ENCODE measurements at places on chromosomes 5 and 9.

- no peak for DNase-seq
Observed at GRCh38 chr9:133396952-133397351, 20.8 kb downstream of the STKLD1 start.

GRCh38 chr5:78761840-78762239, 113.3 kb upstream of the LHFPL2 start:
- DNase-seq = no peak

DNA sequence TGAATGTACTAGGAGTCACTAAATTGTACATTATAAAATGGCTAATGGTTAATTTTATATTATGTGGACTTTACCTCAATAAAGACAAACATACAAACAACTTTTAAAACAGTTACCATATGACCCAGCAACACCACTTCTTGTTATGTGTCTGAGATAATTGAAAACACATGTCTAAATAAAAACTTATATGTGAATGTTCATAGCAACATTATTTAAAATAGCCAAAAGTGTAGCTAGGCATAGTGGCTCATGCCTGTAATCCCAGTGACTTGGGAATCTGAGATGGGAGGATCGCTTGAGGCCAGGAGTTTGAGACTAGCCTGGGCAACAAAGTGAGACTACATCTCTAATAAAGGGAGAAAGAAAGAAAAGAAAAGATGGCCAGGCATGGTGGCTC, 22.9 kb downstream of the SLC35A4 start:
- DNase-seq = no peak

GRCh38 chr5:135398160-135398854, 724 bp downstream of the MACROH2A1 start:
- peak; percentile 26 for DNase-seq

DNA sequence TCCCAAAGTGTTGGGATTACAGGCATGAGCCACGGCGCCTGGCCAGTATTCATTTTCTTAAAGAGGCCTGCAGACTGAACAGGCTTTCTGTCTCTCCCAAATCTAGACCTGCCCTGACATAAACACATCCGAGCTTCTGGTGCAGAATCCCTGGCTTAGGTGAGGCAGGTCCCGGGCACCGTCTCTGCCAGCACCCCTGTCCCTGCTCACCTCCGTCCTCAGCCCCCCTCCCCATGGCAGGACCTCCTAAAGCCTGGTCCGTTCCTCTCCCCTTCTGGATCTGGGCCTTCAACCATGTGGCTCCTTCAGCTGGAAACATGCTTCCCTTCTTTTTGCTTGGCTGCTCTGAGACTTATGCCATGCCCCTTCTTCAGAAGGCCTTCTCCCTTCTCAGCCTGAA, 22.7 kb upstream of the RXRA start:
- no peak for DNase-seq

- DNase-seq = no peak
Observed at GRCh38 chr5:59126016-59126707, 543.3 kb downstream of the RAB3C start.

GRCh38 chr5:74624501-74624900, 16.0 kb downstream of the ENC1 start:
- peak; percentile 15 for DNase-seq

- no peak for DNase-seq
Observed at GRCh38 chr9:19788614-19789271, at the start of gene SLC24A2. TSS of gene SLC24A2 (minus strand) at chr9:19789037.

DNA sequence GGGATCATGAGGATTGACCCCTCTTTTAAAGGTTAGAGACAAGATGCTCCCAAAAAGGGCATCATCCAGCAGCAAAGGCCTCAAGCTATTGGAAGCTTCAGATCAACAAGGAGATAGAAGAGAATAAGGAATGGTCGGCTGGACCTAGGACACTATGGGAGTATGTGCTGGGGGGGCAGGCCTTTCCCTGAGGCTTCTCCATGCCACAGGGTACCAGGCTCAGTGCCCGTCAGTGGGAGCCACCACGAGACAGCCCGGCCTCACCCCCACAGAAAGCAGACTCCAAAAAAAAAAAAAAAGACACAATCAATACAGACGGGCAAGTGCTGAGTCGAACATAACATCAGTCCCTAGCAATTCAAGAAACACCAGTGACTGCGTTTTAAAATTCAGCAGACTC, 117.4 kb downstream of the KLHL3 start:
- no peak for DNase-seq
